Brain pericyte (primary cell): ENCODE measurements at places on chromosomes 2 and 18.

DNA sequence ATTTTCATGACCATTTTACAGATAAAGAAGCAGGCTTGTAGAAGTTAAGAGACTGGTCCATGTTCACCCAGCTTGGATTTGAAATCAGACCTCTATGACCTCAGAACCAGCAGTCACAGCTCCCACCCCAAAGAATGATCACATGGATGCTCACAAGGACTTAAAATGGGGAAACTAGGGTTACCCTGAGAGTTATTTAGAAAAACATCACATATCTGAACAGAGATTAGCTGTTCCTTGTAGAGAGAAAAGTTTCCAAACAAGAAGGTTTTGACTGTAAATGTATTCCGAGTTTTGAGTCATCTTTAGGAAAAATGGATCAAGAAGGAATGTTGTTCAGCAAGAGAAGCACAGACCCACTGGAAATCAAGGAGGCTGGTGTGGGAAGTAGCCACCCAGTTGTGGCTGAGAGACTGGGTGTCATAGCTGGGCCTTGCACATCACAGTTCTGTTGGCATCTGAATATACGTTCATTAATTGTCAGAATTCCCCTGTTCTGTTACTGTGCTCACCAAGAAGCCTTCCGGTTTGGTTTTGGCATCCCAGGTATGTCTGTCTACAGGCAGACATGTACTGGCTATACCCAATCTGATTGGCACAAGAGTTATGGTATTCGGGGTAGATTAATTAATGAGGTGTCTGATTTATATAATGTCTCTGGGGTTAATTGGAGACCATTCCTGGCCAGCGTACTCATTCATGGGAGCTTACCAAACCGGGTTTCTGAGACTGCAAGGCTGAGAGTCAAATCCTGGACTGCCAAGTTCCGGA is 371.8 kb upstream of the SLC14A2 start:
- DNase-seq = no peak

DNA sequence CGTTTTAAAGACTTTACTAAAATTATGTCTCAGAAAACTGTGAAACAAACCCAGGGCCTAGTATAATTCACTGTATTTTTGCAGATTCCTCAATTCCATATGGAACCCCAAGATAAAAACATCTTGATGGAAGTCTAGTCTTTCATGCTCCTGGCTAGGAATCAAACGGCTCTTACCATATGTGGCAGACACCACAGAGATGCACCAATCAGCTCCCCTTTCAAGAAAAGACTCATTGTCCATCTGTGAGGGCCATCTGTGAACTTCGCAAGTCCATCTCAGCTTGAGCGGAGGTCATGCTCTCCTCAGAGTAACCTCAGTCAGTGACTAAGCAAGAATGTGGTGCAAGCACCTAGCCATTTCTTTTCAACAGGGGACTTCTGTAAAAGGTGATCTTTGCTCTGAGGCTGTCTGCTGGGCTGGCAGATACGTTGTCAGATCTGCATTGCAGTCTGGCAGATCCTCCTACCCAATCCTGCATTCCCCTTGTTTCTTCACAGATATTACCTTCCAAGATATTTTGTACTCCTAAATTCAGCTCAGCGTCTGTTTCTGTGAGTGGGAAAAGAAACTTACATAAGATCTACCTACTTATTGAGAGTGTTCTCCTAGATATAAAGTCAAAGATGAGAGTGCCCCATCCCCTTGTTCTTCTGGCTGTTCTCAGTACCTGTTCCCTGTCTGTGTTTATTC is 419.3 kb downstream of the SPAG16 start:
- DNase-seq = no peak

- DNase-seq = no peak
Observed at GRCh38 chr18:75156831-75157230, 52.1 kb downstream of the PTGR3 start.

DNA sequence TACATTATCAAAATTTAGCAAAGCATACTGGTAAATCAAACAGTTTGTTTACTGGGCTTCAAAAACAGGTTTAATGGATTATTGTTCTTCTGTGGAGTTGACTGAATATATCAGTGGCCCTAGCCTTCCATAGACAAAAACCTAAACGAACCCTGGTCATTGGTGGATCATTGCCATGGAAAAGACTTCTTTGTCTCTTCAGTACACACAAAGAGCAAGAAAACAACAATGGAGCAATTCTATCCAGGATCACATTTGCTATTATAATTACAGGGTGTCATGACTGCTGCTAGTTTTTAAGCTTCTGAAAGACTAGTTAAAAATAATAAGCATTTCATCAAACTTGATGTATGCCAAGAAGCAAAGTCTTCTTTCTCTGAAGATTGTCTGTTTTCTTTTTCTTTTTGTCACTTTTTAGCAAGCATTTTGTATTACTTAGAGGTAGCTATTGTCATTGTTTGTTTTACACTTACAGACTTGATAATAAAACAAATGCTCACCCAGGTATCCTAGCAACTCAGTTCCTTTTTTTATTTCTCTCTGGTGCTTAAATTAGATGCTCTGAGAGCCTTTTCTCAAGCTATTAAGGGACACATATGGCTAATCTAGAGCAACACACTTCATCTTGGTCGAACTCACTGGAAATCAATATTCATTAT is 1228.7 kb upstream of the DDX18 start:
- DNase-seq = no peak
